ENCODE measurements at places on chromosomes 7 and 10.

- DNase-seq, result no peak
Measured at GRCh38 chr10:133388236-133388972, 5.6 kb upstream of the MTG1 start.

DNA sequence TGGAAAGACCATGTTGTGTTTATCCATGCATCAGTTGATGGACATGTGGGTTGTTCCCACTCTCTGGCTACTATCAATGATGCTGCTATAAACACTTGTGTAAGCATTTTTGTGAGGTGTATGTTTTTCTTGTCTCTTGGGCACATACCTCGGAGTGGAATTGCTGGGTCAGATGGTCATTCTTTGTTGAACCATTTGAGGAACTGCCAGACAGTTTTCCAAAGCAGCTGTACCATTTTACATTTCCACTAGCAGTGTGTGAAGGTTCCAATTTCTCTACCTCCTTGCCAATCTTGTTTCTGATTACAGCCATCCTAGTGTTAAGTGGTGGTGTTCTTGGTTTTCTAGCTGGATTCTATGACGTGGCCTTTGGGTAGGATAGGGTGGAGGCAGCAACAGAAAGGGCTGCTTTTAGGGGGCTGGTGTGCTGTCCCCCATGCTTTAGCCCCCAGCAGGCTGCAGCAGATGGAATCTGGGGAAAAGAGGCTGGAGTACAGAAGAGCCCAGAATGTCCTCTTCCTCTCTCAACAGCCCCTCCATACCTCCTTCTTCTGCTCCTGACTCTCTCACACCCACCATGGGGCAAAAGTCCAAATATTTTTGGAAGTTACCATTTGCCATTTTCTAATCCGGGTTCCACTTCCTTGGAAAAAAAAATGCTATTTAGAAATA lies 352.7 kb downstream of the FRMD4A start:
- no peak for DNase-seq

- DNase-seq, result no peak
Measured at GRCh38 chr7:117619681-117620080, 139.9 kb downstream of the CFTR start.

DNA sequence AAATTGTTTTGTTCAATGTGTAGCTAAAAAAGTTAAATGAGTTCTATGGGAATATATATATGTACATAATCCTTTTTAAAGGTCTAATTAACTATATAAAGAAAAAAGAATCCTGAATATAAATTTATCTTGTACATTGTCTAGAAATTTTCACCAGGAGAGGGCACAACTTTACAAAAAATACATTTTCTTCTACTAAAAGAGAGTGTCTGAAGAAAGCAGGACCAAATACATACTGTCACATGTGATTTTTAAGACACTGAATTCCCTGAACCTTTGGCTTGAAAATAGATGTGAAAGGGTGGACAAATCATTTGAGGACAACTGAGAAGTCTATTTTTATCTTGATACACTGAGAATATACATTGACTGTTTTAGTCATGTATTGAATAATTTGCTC lies 204.3 kb downstream of the DGKB start:
- DNase-seq, result no peak

DNA sequence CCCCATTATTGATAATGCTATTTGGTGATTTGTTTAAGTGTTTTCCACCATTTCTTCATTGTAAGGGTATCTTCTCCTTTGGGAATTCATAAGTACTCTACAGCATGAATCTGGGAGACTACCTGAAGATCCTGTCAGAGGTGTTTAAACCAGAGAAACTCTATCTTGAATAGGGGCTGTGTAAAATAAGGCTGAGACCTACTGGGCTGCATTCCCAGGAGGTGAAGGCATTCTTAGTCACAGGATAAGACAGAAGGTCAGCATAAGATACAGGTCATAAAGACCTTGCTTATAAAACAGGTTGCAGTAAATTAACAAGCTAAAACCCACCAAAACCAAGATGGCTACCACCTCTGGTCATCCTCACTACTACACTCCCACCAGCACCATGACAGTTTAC lies 13.4 kb upstream of the OR2A5 start:
- DNase-seq, result no peak

GRCh38 chr7:23539494-23539907 lies 7.7 kb upstream of the TRA2A start:
- DNase-seq, result no peak

GRCh38 chr10:61608255-61609033 lies 54.3 kb upstream of the CABCOCO1 start:
- DNase-seq, result no peak

DNA sequence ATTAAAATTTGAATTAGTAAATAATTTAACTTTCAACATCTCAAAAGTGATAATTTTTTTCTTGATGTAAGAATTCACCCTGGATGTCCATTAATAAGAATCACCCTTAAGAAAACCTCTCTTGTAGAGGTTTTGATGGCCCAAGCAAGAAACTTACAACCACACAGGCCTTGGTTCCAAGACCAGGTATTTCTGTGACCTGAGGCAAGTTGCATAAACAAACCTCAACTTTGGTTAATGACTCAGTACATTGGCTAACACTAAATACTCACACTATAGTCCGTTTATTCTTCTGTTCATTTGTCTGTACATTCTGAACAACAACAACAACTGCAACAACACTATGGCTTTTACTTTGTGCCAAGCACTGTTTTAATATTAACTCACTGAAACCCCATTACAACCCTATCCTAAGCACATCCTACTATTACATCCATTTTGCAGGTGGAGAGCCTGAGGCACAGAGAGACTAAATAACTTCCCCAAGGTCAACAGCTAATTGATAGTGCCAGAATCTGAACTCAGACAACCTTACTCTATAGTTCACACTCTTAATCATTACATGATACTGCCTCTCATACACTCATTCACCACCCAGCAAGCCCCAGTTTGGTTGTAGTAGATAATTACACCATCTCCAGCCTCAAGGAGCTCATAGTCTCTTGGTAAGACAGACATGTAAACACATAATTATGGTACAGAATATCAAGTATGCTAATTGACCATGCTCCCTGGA lies 6.6 kb downstream of the ANK3 start:
- no peak for DNase-seq

GRCh38 chr7:36604806-36605205 lies 119.5 kb downstream of the AOAH start:
- DNase-seq, result no peak

GRCh38 chr7:786472-787255 lies 45.6 kb upstream of the SUN1 start:
- DNase-seq, result no peak

GRCh38 chr10:124291001-124291701 lies 127.6 kb downstream of the OAT start:
- no peak for DNase-seq

DNA sequence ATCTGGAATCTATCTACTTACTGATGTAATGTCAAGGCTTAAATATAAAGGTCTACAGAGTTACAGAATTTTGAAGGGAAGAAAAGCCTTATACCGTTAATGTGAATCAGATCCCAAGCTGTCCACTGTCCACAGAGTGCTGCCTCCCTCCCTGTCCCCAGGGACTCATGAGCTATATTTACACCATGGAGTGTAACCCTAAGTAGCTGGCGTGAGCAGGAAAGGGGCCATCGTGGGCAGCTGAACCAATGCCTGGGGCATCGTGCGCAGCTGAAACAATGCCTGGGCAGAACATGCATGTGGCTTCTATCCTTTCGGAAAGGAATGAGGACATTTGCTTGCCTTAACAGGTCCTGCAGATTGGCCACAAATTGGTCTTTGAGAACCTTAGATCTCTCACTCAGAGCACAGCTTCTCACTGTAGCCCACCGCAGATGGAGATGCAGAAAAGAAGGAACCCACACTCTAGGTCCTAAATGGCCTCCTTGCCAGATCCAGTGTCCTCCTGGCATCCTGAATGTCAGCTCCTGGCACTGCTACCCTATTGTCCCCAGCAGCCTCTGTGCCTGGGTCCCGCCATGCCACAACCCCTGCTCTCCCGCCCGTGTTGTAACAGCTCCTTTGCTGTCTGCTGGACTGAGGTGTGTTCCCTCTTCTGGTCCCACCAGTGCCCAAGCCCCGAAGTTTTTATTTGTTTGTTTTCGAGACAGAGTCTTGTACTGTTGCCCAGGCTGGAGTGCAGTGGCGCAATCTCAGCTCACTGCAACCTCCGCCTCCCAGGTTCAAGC lies 30.3 kb downstream of the CCDC3 start:
- DNase-seq, result no peak

DNA sequence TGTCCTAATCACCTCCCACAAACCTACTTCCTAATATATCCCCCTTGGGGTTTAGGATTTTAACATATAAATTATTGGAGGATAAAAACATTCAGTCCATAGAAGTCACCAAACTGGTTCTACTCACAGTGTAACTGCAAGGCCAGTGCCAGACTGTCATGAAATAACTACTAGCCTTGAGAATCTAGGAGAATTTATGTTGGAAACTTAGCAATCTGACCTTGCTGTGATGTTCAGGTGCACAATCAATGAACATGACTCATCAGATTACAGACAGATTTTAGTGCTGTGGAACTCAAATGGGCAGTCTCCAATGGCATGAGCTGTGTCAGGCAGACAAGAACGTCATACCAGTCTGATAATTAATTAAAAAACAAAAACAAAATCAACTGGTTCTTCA lies 571.4 kb upstream of the IGFBP3 start:
- DNase-seq, result no peak

- DNase-seq, result no peak
Measured at GRCh38 chr10:78207776-78208175, 174.1 kb downstream of the RPS24 start.

GRCh38 chr7:96400518-96400917 lies 78.6 kb upstream of the SLC25A13 start:
- no peak for DNase-seq

GRCh38 chr7:138195151-138195571 lies 118.9 kb downstream of the AKR1D1 start:
- no peak for DNase-seq

DNA sequence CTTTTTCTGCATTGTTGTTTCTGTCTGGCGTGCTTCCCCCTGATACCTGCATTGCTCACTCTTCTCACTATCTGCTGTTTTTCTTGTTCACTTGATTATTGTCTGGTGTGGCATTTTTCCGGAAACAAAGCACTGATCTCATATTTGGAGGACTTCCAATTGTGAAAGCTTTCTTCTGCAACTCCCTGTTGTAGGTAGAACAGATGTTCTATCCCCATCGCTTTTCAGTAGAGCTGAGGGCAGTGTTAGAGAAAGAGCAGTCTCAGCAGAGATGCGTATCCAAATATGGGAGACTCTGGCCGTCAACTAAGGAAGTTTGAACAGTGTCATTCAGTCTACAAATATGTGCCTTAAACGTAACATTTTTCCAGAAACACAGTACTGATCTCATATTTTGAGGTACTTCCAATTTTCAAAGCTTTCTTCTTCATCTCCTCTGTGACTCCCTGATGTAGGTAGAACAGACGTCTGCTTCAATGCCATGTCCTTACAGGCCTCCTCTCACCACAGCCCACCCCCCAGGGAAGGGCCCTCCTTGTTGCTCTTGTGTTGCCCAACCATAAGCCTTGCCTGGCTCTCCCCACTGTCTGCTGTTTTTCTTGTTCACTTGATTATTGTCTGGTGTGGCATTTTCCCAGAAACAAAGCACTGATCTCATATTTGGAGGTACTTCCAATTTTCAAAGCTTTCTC lies 27.1 kb upstream of the GJD4 start:
- no peak for DNase-seq

DNA sequence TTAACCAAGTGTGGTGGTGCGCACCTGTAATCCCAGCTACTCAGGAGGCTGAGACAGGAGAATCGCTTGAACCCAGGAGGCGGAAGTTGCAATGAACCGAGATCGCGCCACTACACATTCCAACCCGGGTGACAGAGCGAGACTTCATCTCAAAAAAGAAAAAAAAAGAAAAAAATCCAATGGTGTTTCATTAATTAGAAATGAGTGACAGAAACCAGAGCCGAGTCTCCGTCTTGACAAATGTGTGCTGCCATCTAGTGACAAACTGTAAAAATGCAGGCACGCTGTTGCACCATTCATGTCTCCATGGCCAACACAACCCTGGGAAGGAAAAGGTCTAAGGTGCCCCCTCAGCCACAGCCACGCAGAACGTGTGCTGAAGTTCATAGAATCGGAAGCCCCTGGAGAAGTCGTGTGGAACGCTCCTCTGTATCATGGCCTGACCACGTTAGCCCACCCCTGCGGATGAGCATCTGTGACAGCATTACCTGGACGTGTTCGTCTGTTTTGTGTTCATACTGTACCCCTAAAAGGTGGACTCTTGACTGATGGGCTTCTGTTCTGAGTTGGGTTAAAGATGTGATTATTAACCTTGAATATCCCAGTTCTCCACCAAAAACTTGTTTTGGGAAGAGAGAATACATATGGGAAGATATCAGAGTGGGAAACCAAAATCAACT lies 94.9 kb downstream of the LYZL2 start:
- DNase-seq, result no peak

DNA sequence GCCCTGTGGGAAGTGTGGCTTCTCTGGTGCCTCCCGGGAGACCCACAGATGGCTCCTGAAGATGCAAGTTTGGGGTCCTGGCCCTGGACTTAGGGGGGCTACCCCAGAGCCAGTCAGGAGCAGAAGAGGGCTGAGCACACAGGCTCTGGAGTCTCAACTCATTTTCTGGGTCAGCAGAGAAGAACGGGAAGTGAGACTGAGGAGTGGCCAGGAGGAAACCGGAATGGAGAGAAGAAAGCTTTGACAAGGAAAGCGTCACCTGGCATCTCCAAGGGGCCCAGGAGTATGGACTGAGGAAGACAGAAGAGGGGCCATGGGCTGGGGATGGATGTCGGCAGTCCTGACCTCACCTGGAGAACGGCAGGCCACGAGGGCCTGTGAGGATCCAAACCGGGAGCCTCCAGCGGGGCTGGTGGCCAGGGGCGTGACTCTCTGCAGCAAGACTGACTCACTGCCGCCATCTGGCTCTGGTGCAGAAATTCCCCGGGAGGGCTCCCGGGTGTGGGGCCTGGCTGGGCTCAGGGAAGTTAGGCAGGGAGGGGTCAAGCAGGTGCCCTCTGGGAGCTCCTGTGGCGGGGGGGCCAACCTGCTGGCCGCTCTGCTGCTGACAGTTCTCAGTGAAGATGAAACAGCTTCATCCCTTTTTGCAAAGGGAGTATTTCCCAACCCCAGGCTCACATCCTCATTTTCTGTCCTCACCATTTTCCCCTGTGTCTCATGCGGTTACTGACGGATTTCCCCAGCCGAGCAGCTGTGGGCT lies 23.6 kb downstream of the DAGLB start:
- DNase-seq, result no peak

GRCh38 chr10:122308417-122309141 lies 37.5 kb downstream of the BTBD16 start:
- DNase-seq, result no peak

- DNase-seq, result no peak
Measured at GRCh38 chr7:139798221-139798620, 20.4 kb upstream of the HIPK2 start.
